ELR (cell line): ENCODE measurements at places on chromosomes 6 and 20.
A peak's percentile ranks its signal among the peaks of the same experiment; 100 is the strongest.

GRCh38 chr6:37699138-37699766 lies 1.6 kb upstream of the MDGA1 start:
- DNase-seq = no peak

DNA sequence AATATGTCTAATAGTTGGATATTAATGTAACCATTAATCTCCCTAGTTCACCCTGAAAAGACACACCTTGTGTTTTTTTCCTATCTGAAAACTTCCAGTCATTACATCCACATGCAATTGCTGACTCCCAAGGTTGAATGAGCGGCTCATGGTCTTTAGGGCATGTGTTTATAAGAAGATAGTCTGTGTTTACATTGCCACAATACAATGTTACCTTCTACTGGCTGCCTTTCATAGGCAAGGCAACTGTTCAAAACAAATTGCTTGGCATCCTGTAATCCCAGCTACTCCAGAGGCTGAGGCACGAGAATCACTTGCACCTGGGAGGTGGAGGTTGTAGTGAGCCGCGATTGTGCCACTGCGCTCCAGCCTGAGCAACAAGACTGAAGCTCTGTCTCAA lies 86.8 kb upstream of the SHLD1 start:
- no peak for DNase-seq

DNA sequence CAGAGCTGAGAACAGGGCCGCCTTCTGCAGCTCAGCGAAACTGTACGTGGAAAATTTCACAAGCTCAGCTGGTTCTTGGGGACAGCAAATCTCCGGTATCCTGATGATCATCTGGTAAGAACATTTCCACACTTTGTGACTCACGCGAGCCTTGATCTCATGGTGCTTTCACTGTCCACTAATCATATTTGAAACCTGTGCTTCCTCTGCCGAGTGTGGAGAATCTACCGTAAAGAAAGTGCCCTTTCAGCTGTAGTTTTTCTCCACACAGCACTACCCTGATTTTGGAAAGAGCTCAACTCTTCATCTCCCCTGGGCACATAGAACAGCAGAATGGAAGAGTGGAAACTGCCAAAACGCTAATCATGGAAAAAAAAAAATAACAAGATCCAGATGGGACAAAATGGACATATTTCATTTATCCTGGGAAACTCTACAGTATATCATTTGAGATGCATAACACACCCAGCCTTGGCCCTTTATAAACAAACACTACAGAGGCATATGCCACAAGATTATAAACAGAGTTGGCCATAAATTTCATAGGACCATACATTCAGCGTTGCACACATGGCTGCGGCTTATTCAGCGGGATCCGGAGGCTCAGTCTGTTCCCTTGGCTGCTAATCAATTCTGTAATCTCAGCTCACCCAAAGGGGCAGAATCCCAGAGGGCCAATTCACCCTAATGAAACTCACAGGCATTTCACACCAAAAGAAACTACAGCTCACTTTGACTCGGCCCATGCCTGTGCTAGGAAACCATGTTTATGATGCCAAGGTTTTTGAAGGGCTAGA lies 434.5 kb downstream of the HDGFL1 start:
- peak; percentile 23 for DNase-seq

GRCh38 chr6:54320871-54321270 lies 12.6 kb downstream of the TINAG start:
- no peak for DNase-seq

GRCh38 chr20:57210054-57210910 lies 56.2 kb downstream of the BMP7 start:
- DNase-seq = no peak

- DNase-seq = no peak
Observed at GRCh38 chr6:126143761-126144251, 157.5 kb downstream of the TRMT11 start.

DNA sequence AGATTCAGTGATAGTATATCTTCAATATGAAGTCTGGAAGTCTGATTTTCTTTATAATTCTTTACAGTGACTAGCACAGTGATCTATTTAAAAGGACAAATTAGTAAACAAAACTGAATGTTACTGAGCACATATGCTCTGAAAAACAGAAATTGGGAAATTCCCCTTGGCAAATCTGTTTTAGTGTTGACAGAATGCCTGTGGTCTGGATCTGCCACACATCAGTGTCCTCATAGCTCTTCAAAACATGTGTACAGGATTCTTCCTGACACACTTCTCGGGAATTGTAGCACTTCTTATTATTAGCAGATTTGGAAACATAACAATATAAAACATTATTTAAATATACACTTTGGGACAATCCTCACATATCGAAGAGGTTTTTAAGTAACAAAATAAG lies 354.3 kb downstream of the COL12A1 start:
- no peak for DNase-seq

GRCh38 chr20:38633577-38634093 lies 32.0 kb downstream of the ARHGAP40 start:
- DNase-seq = peak; percentile 80

GRCh38 chr20:25744261-25744660 lies 47.6 kb upstream of the ZNF337 start:
- DNase-seq = no peak

- no peak for DNase-seq
Observed at GRCh38 chr6:90187437-90188121, 109.1 kb downstream of the BACH2 start.

DNA sequence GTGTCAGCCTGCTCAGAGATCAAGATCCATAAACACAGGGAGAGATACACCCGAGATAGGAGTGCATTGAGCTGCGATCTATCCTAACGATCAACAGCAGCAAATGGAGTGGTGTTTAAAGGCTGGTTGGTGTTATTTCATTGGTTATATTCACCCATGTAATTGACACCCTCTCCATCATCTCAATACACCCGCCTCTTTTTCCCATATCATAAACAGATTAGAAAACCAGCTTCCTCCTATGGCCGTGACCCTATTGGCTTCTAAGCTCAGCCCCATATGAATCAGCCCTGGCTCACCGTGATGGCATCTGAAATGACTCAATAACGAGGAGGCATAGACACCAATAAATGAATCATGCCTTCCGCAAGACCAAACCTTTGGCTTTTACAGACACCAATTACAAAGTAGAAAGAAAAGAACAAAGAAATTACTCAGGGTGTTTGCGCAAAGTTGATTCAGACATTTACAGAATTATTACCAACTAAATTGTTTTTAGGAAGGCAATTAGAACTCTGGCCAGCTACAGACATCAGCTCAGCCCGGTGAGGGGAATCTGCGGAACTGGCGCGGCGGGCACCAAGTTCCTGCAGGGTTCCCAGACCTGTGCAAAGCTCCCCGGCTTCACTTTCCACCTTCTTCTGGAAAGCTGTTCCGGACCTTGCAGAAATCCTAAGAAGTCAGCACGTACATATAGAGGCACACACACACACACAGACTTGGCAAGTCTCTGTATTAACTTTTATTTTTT lies 11.5 kb downstream of the PMEPA1 start:
- DNase-seq = peak; percentile 98

- no peak for DNase-seq
Observed at GRCh38 chr6:4380881-4381281, 245.5 kb upstream of the ECI2 start.
